ENCODE measurements at places on chromosomes 7 and 10. TPM values are rescaled to one million over a fixed set of nuclear protein-coding genes. Genes with fewer than 3 reads are reported as not detected.

Gene XRCC2
- total RNA-seq = 0.75 TPM

Gene EPO
- not detected for total RNA-seq

Gene VWC2
- not detected for total RNA-seq

Gene SEC31B
- total RNA-seq = 1.4 TPM

Gene IDI2
- not detected for total RNA-seq

Gene ENTPD1
- total RNA-seq = 1.2 TPM

Gene TRDMT1
- 4.4 TPM for total RNA-seq

Gene CPXM2
- 19.4 TPM for total RNA-seq

Gene FLNC
- total RNA-seq = 153 TPM

Gene FAM107B
- 8.0 TPM for total RNA-seq

Gene AOAH
- total RNA-seq = not detected

Gene SPDYE9
- total RNA-seq = not detected

Gene FRAT2
- 2.7 TPM for total RNA-seq

Gene PCDH15
- not detected for total RNA-seq

Measured in smooth muscle cell of the coronary artery (primary cell).